CD4-positive, CD25-positive, alpha-beta regulatory T cell (primary cell): ENCODE measurements at places on chromosomes 5 and 9.

- DNase-seq, result no peak
Observed at GRCh38 chr9:87167161-87167560, 219.9 kb upstream of the GAS1 start.

- DNase-seq, result no peak
Observed at GRCh38 chr9:24616863-24617262, 71.2 kb upstream of the IZUMO3 start.

GRCh38 chr5:86623785-86624483, 6.2 kb downstream of the COX7C start:
- DNase-seq, result no peak

DNA sequence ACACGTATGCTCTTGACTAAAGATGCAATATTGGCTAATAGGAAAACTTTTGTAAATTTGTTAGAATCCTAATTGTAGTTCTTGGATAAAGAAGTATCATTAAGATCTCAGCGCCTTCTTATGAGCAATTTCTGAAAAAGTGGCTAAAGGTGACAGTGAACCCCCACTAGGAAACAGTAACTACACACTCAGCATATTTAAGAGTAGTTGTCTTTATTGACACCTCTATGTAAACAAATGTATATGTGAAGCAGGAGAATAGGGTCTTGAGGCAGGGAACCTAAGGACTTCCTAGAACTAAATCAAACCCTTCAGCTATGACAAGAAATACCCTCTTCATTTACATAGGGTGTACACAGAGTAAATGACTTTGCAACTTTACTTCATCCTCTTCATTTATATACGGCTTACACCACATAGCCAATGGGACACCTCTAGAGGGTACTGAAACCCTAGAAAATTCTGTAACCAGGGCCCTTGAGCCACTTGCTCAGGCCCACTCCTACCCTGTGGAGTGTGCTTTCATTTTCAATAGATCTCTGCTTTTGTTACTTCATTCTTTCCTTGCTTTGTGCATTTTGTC, 2.8 kb downstream of the NIPSNAP3A start:
- DNase-seq, result no peak

GRCh38 chr9:33210006-33210715, 29.8 kb upstream of the SPINK4 start:
- no peak for DNase-seq
